ENCODE measurements at places on chromosomes 5 and 9. TPM values are rescaled to one million over a fixed set of nuclear protein-coding genes. Genes with fewer than 3 reads are reported as not detected.

The BARHL1 gene
- not detected for total RNA-seq

The CDHR2 gene
- 0.12 TPM for total RNA-seq

The CSF1R gene
- total RNA-seq, result 0.22 TPM

The C9 gene
- not detected for total RNA-seq

The FOXI1 gene
- not detected for total RNA-seq

The PPP3R2 gene
- total RNA-seq, result not detected

The FGF10 gene
- not detected for total RNA-seq

The PTPN3 gene
- total RNA-seq, result 17.3 TPM

The SLC22A4 gene
- total RNA-seq, result 6.4 TPM

The SLC4A9 gene
- not detected for total RNA-seq

The TLX3 gene
- not detected for total RNA-seq

The IFNK gene
- total RNA-seq, result not detected

The TRIM7 gene
- total RNA-seq, result 29.9 TPM

The MARCOL gene
- total RNA-seq, result not detected

The TMEM232 gene
- total RNA-seq, result 0.20 TPM

The HAVCR2 gene
- total RNA-seq, result 0.57 TPM

The RMRP gene
- total RNA-seq, result 16.7 TPM

The FAM169A gene
- total RNA-seq, result 7.0 TPM

The ZBTB26 gene
- total RNA-seq, result 2.0 TPM

The RNF183 gene
- total RNA-seq, result not detected

The IFNA13 gene
- total RNA-seq, result not detected

The C9orf57 gene
- not detected for total RNA-seq

The BTNL8 gene
- total RNA-seq, result not detected

The CCL21 gene
- total RNA-seq, result not detected

The PCDHA12 gene
- 3.2 TPM for total RNA-seq

The ARPC5L gene
- 69.3 TPM for total RNA-seq

The MSANTD3 gene
- 60.6 TPM for total RNA-seq

The RORB gene
- not detected for total RNA-seq

The NR2F1 gene
- total RNA-seq, result 4.3 TPM

The DAB2IP gene
- 12.6 TPM for total RNA-seq

The GLRA1 gene
- total RNA-seq, result not detected

The BSPRY gene
- 0.06 TPM for total RNA-seq

The OSTF1 gene
- total RNA-seq, result 16.1 TPM

The SLC6A7 gene
- not detected for total RNA-seq

The NRARP gene
- 2.5 TPM for total RNA-seq

The FSTL4 gene
- total RNA-seq, result 4.9 TPM

Measured in A549 treated with Hydrocortisone at 1 μM for 4 hours (cell line).